ENCODE measurements at places on chromosomes 2 and 18. TPM values are rescaled to one million over a fixed set of nuclear protein-coding genes. Genes with fewer than 3 reads are reported as not detected.
A peak's percentile ranks its signal among the peaks of the same experiment; 100 is the strongest.

DNA sequence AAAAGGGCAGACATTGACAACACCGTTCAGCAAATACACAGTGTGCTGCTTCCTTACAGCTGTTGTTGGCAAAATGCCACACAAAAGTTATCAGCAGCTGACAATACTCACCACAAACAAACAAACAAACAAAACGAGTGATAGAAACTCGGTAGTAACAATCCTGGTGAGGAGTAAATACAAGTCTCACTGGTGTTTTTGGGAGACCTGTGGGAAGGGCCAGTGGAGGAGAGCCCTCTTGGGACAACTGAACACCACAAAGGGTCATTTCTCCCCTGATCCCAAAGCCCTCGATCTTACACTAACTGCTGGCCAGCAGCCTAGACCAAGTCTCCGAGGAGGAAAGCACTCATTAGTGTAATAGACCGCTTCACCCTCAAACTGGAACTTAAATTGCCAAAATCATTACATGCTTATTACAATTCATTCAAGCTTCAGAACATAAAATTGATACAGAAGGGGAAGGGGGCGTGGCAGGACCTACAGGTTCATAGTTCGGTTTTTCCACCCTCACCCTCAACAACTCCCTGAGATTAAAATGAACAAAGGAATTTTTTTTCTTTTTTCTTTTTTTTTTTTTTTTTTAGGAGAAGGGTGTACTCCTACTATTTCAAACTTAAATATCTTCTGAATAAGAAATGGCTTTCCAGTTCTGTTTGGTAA, 5.0 kb downstream of the AP1S3 start:
- DNase-seq: no peak

- DNase-seq: no peak
These were observed 234.1 kb downstream of the INSIG2 start for GRCh38 chr2:118322406-118322805.

- DNase-seq: no peak
These were observed 351.9 kb downstream of the CDH2 start for GRCh38 chr18:27824841-27825681.

- no peak for DNase-seq
These were observed 149.9 kb downstream of the GFPT1 start for GRCh38 chr2:69237070-69237670.

DNA sequence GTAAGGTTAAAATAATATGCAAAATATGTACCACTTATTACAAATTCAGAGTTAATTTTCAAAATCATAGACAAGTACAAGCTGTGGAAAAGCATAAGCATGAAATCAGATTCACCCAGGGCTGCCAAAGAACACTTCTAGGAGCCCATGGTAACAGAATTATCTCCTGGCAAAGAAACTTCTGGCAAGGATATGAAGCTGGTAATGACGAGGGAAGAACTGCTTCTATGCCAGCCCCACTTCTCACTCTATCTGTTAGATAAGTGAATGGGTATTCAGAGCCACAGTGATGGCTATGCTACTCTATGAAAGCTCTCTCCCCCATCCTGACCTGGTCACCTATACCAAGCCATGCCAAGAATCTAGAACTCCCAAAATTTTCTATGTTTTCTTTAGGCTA, 36.9 kb upstream of the PDE1A start:
- DNase-seq: peak; percentile 5

GRCh38 chr2:234344012-234344411, 152.9 kb downstream of the ARL4C start:
- no peak for DNase-seq

GRCh38 chr2:135299658-135300244, 231.3 kb downstream of the ZRANB3 start:
- DNase-seq: no peak

DNA sequence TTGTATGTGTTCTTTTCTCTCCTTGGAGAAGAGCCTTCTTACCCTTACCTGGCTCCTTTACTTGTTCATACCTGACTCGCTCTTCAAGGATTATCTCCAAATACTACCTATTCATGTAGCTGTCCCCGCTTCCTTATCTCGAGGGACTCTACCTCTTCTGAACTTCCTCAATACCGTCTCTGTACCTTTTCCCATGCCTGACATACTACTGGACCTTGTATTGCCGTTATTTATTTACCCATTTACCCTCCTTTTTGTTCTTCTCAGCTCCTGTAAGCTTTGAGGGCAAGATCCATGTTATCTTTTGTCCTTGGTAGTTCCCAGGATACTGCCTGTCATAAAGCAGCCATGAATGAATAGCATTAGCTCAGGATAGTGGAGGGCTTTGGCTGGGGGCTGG, 32.5 kb downstream of the KCNS3 start:
- DNase-seq: no peak

GRCh38 chr2:151056870-151057269, 204.8 kb downstream of the RBM43 start:
- DNase-seq: no peak

DNA sequence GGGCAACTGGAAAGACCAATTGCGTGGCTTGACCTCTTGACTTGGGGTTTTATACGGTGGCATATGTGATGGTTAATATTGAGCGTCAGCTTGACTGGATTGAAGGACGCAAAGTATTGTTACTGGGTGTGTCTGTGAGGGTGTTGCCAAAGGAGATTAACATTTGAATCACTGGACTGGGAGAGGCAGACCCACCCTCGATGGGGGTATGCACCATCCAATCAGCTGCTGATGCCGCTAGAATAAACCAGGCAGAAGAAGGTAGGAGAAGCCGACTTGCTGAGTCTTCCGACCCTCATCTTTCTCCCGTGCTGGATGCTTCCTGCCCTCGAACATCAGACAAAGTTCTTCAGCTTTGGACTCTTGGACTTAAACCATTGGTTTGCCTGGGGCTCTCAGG, 34.2 kb upstream of the YPEL5 start:
- DNase-seq: no peak

DNA sequence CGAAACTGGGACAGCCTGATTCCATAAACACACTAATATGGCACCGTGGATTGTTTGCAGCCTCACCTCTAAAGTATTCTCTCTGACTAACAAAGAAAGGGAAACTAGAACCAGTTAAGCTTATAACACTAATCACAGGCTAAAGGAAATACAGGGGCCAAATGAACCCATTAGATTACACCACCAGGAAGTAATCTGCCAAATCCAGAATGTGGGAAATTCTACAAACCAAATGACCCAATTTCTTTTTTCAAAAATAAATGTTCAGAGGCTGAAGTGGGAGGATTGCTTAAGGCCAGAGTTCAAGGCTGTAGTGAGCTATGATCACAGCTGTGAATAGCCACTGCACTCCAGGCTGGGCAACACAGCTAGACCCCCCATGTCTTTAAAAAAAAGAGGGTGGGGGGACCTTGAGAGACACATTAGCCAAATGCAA, 1.5 kb upstream of the MPPE1 start:
- no peak for DNase-seq

GRCh38 chr18:27483276-27483675, 298.2 kb upstream of the CHST9 start:
- no peak for DNase-seq

- DNase-seq: no peak
These were observed 2.1 kb downstream of the RHOB start for GRCh38 chr2:20448977-20449306.

- no peak for DNase-seq
These were observed 62.4 kb downstream of the PPP1R1C start for GRCh38 chr2:182048088-182048487.

DNA sequence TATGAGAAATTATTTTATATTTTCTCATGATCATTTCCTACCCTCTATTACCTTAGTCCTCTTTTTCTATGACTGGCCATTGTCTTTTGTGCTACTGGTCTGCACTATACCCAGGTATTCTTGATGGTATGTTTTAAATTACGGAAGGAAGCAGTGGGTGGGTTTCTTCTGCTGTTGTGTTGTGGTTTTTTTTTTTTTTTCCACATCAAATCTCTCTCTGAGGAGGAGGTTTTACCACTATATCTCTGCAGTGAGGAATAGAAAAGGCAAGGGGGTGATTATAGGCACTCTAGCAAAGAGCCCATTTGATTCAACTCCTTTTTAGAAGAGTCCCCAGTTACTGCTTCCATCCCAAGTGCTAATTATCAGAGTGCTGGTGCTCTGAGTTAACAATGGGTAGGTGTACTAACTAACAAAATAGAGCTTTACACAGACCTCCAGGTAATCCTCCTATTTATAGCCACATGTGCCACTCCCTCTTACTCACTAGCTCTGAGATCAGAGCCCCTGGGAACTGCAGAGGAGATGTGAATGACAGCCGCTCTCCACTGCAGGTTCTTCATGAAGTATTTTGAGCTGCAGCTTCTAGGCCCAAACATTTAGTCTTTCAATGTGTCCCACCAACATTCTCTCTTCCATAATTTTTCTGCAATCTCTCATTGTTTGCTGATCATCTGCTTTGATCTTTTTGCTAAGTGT, 301.6 kb upstream of the GULP1 start:
- DNase-seq: no peak

DNA sequence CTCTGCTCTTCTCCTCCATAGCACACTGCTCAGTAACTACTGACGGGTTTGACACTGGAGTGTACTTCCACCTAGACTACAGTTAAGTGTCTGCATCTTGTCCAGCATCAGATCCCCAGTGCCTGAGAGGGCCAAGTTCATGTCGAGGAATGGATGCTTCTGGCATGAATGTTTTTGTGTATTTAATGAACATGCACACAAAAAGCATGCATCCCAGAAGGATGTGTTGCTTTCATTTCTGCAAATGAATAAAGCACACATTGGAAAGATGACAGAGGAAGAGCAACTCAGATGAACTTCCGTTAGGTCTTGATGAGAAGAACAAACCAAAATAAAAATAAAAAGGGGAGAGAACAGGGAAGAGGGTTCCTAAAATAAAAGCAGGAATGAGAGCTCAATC, 27.9 kb downstream of the C2orf49 start:
- DNase-seq: no peak

DNA sequence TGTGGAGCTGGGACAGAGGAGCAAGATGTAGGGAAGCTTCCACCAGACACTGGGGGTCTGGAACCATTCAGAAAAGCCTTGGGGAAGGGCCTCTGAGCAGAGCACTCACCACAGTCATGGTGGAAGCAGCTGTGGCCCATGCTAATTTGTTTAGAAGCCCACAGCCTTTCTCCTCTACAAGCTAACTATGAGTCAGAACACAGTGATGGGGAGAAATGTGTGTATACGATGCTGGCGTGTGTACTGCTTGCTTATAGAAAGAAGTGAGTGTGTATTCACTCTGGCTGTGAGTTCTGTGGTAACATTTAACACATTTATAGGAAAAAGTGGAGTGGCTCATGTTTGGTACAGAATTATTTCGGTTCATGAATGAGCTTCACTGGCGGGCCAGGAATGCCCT, 157.0 kb upstream of the ACAA2 start:
- no peak for DNase-seq

GRCh38 chr18:36459203-36459602, 161.7 kb downstream of the FHOD3 start:
- no peak for DNase-seq

DNA sequence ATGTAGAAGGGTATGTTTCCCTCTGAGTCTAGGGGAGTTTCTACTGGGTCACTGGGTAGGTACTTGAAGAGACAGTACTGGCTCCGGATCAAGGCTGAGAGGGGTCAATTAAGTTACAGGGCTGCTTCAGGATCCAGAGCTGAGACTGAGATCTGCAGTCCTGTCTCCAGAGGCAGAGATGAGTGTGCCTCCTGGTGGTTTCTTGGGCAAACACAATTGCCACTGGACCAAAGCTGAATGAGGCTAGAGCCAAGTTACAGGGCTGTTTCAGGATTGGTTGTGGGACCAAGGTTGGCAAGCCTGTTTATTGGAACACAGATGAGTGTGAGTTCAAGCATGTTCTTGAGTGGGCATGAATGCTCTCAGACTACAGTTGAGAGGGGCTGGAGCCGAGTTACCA, 157.9 kb downstream of the ADCYAP1 start:
- DNase-seq: no peak

DNA sequence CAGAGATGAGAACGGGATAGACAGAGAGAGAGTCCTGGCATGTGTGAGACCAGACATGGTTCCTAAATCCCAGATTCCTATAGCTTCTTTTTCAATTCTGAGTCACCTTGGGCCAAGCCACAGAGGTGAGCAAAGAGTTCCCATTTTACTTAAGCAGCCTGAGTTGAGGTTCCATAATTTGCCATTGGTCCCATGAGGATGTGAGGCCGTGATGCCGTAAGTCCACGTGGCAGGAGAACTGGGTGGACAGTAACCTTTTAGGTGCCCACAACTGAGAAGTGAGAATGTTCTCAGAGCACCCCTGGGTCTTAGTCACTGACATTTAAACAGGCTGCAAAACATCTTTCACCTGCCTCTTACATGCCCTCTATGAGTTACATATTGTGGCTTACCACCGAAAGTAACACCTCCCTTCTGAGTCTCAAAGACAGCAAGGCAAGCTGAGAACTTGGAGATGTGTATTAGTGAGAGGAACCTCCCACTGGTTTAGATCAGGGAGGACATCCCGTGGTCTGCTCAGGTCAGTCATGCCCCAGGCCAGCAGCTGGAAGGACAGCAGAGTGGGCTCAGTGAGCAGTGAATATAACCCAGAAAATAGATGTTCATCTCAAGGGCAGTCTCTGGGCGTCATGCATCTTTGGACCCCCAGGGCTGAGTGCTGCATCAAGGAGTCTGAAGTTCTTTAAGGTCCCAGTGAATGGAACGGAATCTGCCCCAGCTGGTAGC, 127.9 kb upstream of the LGALSL start:
- DNase-seq: no peak

GRCh38 chr18:48850822-48851598, 99.8 kb downstream of the SMAD7 start:
- peak; percentile 89 for DNase-seq

GRCh38 chr2:69514406-69514805, 77.2 kb upstream of the NFU1 start:
- peak; percentile 55 for DNase-seq

SULT1C4 gene
- 10.9 TPM for total RNA-seq

PROKR1 gene
- not detected for total RNA-seq

FLACC1 gene
- total RNA-seq: 6.6 TPM

FSIP2 gene
- total RNA-seq: 0.33 TPM

CELF4 gene
- total RNA-seq: 1.2 TPM

TEKT4 gene
- not detected for total RNA-seq

DSC2 gene
- total RNA-seq: 20.1 TPM

EIF4E2 gene
- 49.4 TPM for total RNA-seq

EMILIN1 gene
- total RNA-seq: 44.2 TPM

LIPT1 gene
- total RNA-seq: 7.1 TPM

RFTN2 gene
- 3.0 TPM for total RNA-seq

EGR4 gene
- total RNA-seq: not detected

Measured in right cardiac atrium (tissue), 5 donors.